ENCODE measurements at places on chromosomes 12 and 14. TPM values are rescaled to one million over a fixed set of nuclear protein-coding genes. Genes with fewer than 3 reads are reported as not detected.

GRCh38 chr12:56104815-56105608 is 653 bp downstream of the PA2G4 start:
- DNase-seq = peak; percentile 23

GRCh38 chr12:88399811-88400210 is 180.5 kb downstream of the KITLG start:
- no peak for DNase-seq

- no peak for DNase-seq
These were observed 90.3 kb downstream of the DUSP6 start for GRCh38 chr12:89261982-89262381.

TBX3 gene
- 7.6 TPM for total RNA-seq

DNA sequence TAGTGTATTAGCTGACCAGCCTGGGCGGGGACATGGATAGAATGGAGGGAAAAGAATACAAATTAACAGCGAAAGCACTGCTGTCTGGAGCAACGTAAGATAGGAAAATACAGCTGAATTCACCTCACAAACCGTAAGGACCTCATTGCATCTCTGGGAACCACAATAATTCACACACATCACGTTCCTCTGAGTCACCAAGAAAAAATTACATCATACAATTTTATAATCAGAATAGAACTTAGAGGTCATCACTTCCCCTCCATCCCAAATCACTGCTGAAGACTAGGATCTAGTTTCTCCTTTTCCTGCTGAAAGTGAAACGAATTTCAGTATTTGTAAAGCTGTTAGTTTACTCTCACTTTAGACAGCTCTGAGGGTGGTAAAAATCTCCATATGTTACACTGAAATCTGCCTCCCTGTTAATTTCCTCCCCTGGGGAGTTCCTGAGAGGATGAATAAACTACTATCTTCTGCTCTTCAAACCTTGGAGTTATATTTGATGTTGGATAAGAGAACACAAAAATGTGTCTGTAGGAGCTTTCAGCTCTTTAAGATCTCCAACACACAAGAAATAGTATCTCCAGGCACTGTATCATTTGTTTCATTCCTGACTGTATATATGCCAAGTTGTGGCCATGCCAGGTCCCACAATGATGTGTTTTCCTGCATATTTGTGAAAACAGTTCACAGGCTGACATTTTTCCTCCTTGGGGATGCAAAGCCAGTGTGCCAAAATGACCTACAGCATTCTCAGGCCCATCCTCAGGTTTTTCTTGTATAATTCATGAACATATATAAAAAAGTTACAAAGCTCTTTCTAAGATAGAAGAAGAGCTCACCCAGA is 63.8 kb upstream of the SSTR1 start:
- DNase-seq = no peak

DNA sequence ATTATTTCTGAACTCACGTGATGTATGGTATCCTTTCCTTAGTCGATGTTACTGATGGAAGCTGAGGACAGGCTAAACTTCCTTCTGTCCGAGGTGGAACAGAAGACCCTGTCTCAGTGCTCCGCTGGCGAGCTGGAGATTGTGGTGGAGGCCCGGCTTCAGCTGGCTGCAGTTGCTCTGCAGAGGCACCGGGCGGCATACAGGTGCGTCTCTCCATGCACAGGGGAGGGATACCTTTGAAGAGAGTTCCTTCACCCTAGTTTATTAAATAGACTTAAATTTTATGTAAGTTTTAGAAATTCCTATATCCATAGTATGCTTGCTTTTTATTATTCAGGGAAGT is 186.7 kb upstream of the NEDD1 start:
- DNase-seq = peak; percentile 19

DNA sequence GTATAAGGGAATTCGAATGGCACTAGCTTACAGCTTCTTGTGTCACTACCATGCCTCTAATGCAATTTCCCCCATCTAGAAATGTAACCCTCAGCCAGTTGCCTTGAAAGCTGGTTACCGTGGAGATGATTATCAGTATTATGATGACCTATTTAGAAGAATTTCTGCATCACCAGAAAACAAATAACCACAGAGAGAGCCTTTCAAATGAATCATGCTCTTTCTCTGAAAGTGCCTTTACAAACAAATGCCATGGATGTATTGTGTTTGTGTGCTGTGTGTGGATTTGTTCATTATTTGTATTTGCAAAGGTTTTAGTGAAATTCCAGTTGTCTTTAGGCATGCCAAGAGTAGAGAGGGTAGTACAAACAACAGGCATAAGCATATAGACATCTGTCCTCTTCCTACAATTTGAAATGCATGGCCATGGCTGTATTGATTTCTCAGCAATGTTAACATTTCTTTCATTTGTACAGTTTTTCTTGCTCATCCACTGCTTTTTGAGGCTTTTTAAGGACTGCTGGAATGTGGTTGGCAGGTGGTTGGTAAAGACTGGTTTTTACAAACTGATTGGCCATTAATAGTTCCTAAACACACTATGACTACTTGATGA is 266.5 kb downstream of the PAWR start:
- no peak for DNase-seq

DNA sequence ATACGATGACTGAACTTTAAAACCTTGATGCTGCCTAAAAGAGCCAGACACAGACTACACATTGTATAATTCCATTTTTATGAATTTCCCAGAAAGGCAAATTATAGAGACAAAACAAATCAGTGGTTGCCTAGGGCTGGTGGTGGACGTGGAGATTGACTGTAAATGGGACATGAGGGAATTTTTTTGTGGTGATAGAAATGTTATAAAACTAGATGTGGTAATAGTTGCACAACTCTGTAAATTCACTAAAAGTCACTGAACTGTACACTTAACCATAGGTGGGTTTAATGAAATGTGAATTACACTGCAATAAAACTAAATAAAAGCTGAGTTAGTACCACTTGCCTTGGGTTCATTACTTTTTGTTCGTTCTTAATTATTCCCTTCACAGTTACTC is 72.1 kb downstream of the PLEKHA5 start:
- no peak for DNase-seq

- no peak for DNase-seq
These were observed 33.0 kb downstream of the BHLHE41 start for GRCh38 chr12:26091822-26092221.

- no peak for DNase-seq
These were observed 315.9 kb downstream of the BMP4 start for GRCh38 chr14:53640695-53641094.

GSC gene
- total RNA-seq = 1.0 TPM

DPPA3 gene
- not detected for total RNA-seq

- no peak for DNase-seq
These were observed 380.9 kb downstream of the TMEM121 start for GRCh38 chr14:105907276-105907675.

DNA sequence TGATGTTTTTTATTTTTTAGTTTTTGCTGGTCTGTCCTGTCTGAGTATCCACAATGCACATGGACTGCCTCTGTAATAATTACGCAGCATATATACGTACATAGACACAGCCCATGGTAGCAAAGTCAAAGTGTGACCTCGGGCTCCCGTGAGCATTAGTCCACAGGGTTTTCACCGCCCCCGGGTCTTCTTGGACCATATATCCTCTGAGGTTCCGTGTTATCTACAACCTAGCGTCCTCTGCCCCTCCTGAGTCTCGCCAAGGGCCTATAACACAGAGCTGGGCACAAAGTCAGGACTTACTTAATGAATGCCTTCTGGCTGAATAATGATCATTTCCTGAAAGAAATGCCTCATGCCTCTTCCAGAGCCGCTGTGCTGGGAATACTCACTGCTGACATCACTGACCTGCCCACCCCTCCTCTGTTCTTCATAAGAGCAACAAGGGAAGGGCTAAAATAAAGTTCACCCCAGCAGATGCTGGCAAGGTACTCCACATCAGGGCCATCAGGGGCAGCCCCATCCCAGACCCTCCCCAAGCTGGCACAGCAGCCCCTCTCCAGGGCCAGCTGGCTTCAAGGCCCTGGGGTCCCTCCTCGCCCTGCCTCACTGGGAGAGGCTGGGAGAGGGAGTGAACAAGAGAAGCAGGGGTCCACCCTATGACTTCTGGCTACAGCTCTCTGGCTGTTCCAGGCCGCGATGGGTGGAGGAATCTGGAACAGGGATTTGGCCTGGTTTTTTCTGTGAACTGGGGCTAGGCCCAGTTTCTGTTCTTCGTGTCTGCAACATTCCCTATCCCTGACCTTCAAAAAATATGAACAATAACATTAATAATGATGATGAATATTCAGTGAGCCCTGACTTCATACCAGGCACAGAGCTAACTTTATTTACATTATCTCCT is 7.9 kb downstream of the HDAC7 start:
- no peak for DNase-seq

ARPC3 gene
- total RNA-seq = 48.5 TPM

DNA sequence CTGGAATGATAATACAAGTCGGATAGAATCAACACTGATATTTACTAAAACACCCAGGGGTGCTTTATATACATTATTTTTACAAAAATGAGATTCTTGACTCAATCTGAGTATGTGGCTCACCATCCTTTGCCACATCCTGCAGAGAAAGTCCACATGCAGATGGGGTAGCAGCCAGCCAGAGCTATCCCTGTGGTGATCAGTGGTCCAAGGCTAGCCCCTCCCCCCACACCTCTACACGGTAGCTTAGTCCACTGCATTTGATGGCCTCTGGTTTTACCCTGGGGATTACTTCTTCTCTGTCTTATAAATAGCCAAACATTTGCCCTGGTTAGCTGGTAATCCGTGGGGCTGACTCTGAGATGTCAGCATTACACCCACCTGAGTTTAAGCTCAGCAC is 28.1 kb upstream of the TTC7B start:
- no peak for DNase-seq

DNA sequence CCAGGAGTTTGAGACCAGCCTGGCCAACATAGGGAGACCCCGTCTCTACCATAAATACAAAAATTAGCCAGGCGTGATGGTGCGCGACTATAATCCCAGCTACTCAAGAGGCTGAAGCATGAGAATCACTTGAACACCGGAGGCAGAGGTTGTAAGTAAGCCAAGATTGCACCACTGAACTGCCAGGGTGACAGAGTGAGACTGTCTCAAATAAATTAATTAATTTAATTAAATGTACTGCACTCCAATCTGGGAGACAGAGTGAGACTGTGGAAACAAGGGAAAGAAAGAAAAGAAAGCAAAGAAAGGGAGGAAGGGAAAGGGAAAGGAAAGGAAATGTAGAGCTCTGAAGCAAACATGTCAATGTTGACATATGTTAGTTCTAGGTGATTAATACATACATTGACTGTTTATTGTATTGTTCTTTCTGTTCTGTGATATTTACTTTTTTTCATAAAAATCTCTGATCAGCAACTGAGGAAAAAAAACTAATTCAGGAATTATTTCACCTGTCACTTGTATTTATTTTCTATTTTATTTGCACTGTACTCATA is 99.6 kb downstream of the DENND5B start:
- DNase-seq = no peak

DNA sequence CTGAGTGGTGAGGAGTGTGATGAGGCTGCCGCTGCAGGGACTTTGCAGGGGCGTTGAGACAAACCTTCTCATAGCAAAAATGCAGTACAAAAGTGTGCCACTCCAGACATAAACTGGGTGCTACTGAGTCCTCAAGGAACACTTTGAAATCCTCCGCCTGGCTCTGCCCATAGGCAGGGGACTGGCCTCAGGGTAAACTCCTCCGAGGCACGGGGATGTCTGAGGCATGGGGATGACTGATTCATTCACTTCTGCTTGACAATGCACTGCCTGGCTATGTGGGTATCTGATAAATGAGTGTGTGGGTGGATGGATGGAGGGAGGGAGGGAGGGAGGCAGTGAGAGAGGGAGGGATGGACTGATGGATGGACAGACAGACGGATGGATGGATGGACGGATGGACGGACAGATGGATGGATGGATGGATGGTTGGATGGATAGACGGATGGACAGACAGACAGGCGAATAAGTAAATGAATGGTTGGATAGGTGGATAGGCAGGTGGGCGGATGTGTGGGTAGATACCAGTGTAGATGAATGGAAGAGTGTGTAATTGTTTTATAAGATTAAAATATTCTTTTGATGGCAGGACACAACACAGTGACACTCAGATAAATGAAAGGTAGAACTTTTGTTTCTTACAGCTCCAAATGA is 2.1 kb upstream of the BDKRB2 start:
- no peak for DNase-seq

DNA sequence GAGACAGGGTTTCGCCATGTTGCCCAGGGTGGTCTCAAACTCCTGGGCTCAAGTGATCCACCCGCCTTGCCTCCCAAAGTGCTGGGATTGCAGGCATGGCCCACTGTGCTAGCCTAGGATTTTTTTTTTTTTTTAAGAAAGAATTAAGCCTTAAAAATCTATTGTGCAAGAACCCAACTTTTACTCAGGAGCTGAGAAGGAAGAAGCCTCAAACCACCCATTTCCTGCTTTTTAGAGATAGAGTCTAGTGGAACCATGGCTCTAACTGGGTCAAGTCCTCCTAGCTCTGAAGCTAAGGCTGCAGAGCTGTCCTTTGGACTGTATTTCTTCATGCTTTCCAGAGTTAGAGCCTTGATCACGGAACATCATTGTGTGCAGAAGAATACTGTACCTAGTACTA is 1.3 kb upstream of the TSFM start:
- DNase-seq = no peak

- no peak for DNase-seq
These were observed 24.4 kb upstream of the DHRS4 start for GRCh38 chr14:23929136-23929535.
